ENCODE measurements at places on chromosomes 16 and 17.

DNA sequence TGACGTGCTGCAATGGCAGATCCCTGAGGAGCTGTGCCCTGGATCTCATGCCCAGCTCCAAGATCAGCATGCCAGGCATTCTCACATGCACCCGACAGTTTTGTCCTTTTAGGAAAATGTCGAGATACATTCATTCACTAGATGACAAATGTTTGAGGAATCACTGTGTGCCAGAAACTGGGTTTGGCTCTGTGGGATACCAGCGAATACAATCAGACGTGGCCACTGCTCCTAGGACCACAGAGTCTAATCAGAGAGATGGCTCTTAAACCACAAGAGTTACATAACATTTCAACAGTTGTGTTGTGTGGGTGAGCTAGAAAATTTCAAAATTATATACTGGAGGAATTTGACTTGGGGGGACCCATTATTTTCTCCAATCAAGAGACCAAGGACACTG lies 579.7 kb downstream of the CDH13 start:
- no peak for DNase-seq

- no peak for DNase-seq
Observed at GRCh38 chr16:56460101-56460500, 8.7 kb downstream of the OGFOD1 start.

- DNase-seq = no peak
Observed at GRCh38 chr17:77492446-77493237, 351.9 kb downstream of the SEC14L1 start.

DNA sequence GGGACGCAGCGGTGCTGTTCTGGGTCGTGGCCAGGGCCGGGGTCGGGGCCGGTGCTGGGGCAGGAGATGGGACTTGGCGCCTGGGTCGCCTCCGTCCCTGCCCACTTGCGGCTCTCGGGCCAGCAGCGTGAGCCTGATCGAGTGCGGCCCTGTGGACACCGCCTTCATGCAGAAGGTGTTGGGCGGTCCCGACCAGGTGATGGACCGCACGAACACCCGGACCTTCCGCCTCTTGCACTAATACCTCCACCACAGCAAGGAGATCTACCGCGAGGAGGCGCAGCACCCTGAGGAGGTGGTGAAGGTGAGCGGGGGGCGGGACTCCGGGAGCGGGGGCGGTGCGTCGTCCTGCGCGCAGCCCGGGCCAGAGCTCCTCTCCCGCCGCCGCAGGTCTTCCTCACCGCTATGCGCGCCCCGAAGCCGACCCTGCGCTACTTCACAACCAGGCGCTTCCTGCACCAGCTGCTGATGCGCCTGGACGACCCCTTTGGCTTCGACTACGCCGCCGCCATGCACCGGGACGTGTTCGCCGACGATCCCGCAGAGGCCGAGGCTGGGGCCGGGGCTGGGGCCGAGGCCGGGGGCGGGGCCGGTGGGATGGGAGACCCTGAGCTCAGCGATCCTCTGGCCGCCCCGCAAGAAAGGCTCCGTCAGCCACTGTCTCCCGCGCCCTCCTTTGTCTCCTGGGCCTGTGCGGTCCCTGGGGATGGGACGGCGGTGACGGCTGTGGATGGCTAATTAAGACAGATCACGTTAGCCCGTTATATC lies 4.5 kb upstream of the HSD17B1 start:
- DNase-seq = no peak

DNA sequence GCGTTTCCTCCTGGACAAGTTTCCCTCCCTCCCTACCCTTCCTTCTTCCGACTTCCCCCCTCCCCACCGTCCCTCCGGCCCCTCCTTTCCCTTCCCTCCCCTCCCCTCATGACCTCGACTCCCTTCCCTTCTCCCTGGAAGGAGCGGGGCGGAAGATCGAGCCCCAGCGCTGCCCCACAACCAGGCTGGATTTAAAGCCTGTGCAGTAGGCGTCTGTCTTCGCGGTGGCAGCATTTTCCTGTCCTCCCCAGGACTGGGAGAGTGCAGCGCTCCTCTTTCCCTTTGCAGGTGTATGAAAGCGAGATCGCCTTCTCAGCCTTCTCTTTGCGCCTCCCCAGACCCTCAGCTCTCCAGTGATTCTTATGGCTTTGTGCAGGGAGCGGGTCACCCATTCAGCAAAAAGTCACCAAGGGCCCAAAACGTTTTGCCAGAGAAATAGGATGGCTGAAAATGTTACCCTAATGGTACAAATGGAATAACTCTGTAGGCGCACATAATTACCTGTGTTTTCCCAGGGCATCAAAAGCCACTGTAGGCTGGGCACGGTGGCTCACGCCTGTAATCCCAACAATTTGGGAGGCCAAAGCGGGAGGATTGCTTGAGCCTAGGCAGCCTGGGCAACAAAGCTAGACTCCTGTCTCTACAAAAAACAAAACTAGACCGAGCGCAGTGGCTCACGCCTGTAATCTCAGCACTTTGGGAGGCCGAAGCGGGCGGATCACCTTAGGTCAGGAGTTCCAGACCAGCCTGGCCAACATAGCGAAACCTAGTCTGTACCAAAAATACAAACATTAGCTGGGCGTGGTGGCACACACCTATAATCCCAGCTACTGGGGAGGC lies 40.8 kb downstream of the SLFN12L start:
- DNase-seq = no peak

GRCh38 chr16:66476328-66477027 lies 49.4 kb downstream of the BEAN1 start:
- DNase-seq = no peak

DNA sequence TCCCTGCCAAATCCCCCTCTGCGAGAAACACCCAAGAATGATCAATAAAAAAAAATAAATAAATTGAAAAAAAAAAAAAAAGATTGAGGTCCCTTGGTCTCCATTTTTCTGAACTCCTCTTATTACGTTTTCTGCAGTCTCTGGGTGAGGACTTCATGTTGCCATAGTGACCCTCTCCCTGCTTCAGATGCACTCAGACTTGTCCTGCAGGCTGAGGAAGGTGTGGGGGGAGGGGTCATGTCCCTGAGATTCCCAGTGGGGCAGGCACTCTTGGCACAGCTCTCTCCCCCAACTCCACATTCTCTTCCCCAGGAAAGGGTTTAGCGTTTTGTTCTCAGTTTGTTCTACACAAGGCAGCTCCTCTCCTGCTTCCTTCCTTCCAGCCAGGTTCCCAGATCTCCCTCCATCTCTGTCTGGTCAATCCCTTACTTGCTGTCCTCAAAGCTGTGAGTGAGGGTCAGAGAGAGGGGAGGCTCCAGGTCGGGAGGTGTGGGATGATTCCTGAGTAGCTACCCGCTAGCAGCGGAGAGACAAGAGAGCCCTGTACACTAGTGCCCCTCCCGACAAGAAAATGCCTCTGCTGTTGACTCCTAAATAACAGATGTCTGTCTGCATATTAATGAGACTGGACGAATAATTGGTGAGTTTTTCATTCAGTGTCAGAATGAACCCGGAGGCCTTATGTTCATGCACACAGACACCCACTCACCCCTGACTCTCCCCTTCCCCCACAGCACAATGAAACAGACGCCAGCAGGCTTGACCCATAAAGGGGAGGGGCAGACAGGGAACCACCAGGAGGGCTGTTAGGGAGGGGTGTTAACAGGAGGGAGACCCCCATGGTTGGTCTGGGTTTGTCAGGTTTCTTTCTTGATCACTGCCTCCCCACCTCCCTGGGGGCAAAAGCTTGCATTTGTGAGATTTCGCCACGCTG lies 9.2 kb downstream of the RND2 start:
- no peak for DNase-seq

DNA sequence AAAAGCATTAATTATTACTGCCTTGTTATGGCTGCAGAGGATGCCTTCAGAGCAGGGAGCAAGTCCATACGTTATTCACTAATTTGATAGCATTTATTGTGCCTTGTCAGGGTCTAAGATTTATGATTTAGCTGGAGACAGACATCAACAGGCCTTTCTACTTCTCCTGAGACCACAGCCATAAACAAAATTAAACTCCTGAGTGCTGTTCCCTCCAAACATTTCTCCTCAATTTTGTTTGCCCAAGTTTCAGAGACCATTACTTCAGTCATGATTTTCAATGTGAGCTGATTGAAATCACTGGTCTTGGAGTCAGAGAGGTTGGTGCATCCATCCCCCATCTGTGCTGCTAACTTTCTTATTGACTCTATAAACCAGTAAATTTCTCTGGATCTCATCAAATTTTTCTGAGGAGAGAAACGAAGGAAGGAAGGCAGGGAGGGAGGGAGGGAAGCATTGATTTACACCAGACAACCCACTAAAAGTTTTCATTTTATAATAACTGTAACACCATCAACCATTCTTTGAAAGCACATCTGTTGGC lies 423.6 kb upstream of the CDH11 start:
- DNase-seq = no peak

DNA sequence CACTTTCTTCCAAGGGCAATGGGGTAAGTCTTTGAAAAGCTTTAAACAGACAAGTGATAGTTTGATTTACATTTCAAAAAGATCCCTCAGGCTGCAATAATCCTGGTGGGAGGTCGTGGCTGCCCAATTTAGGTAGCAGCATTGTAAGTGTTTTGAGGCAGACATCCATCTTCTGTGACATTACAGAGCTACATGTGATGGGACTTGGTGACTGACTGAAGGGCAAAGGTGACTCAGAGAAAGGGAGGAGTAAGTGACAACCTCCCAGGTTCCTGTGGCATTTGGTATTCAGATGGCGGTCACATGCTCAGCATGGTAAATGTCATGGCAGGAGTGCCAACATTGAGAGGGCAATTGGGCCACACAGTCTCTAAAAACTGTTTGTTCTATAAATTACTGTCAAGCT lies 26.5 kb downstream of the STAT3 start:
- DNase-seq = no peak

DNA sequence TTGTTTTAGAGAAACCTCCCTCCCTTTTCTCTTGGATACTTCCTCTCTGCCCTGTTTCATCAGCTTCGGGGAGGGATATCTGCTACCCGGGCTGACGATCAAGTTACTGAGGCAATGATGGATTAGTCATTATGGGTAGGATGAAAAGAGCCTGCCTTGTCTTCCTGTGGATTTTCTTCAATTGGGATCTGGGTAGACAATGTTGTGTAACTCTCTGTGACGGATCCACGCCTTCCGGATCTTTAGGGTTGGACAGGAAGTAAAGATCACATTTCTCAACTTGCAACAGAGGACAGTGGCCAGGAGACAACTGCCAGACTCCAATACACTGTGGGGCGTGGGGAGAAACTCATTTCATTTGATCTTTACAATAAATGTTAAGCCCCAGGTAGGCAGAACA lies 11.3 kb upstream of the CHST6 start:
- DNase-seq = no peak

DNA sequence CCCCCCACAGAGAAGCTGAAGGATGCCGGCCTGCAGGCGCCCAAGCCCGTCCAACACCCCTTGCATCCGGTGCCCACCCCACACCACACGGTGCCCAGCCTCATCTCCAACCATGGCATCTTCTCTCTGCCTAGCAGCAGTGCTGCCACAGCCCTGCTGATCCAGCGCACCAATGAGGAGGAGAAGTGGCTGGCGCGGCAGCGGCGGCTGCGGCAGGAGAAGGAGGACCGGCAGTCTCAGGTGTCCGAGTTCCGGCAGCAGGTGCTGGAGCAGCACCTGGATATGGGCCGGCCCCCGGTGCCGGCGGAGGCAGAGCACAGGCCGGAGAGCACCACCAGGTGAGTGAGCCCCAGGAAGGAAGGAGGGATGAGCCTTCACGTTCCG lies 31.5 kb downstream of the GINS2 start:
- DNase-seq = no peak

DNA sequence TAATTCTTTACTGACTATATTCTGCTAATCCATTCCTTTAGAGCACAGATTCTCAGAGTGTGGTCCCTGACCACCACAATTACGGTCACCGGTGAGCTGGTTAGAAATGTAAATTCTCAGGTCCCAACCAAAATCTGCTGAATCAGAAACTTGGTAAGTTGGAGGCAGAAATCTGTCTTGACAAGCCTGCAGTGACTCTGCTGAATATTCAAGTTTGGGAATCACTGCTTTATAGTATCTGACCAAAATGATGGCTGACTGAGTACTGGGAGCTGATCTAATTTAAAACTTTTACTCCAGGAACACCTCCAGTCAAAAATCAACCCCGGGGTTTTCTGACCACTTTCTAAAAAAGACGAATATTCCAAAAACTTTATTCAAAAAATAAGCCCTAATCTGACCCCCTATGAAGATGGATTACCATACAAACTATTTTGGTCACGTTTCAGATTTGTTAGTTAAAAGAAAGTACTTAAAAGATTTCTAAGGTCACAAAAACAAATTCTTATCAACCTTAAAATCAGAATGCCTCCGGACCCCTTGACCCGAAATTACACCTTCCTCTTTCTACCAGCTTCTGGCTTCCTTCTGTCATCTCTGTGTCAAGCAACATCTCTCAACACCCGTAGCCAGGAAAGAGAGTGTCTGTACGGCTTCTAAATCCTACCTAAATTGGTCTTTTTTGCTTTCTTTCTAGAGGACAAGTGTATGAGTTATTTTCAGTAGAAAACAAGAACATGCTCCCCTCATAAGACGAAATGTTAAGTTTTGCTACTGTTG lies 38.6 kb downstream of the CREBBP start:
- no peak for DNase-seq

- no peak for DNase-seq
Observed at GRCh38 chr17:34285286-34285792, at the start of gene CCL11. Gene CCL11 (plus strand): TSS chr17:34285742. CDS start chr17:34285809, 67 bp downstream.

- no peak for DNase-seq
Observed at GRCh38 chr17:29590411-29591145, 1.1 kb upstream of the GIT1 start.

GRCh38 chr16:85422632-85423550 lies 190.2 kb upstream of the GSE1 start:
- no peak for DNase-seq

DNA sequence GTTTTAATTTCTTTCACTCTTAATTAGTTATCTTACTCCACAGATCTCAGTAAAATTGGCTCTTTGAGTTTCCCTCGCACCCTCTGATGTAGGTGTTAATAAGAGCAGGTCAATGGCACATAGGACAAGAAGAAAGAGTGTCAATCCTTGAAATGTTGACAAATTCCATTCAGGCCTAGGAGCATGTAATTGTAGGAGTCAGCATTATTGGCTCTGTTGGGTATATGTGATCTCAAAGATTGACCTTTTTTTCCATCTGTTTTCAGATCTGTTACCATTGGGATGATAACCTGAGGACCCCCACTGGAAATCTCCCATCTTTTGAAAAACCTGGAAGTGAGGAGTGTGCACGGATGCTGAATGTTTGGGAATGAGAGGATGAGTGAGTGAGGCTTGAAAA lies 11.8 kb upstream of the TBKBP1 start:
- no peak for DNase-seq

DNA sequence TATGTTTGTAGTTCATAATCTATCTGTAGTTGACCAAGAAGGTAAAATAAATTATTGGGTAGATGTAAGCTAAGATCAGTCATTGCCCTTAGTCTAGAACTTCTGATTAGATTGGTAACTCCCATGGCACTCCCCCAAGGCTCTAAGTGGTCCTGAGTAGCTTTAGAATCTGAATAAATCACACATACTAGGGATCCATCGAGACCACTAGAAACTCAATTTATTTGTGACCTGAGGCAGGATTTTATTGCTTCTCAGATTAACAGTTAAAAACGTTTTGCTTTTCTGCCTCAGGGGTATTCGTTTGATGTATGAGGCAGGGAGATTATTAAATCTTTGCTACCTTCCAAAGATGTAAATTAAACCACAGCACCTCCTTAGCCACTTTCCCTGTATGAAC lies 24.9 kb downstream of the CMTR2 start:
- DNase-seq = no peak

Measured in cortex of kidney (tissue), 1 donor.